ENCODE measurements at places on chromosomes 2 and 18.

- no peak for DNase-seq
Measured at GRCh38 chr18:54020156-54020745, 204.2 kb downstream of the MBD2 start.

DNA sequence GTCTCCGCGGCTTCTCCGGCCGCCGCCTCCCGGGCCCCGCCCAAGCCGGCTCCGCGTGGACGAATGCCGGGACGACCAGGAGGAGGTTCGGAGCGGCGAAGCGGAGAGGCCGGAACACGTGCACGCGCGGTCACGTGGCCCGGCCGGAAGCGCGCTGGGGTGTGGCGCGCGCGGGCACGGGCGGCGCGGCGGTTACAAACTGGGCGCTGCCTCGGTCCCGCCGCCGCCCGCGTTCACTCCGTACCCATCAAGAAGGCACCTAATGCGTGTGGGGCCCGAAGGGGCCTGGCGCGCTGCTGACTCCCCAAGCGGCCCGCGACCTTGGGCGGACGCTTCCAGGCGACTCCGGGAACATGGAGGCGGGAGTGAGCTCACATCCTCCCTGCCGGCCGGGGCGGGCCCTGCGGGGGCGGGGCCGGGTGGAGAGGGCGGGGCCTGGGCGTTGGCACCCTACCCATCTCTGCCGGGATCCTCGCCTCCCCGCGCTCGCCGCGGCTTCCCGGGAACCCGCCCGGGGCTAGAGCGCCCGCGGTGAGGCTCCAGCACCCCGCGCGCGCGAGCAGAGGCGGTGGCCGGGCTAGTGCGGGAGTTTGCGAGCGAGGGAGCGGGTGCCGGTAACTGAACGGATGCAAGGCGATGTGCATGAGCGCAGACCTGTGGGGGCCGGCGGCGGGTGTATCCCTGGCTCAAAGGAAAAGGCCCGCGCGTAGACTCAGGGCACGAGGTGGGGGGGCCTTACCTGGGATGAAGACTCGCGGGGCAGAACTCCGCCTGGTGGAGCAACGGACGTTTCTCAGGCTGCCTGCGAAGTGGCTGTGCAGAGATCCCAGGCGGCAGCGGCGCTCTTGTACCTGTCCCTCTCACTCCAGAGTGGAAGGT, at the start of gene TMEM185B:
Gene TMEM185B (minus strand): TSS at position 367 of the 879 bp plus-strand sequence. CDS start 424 bp downstream, outside the sequence.
- peak; percentile 89 for DNase-seq

GRCh38 chr18:11259469-11260150, 110.2 kb upstream of the PIEZO2 start:
- DNase-seq: no peak

GRCh38 chr2:130966149-130966774, 127.0 kb downstream of the FAM168B start:
- DNase-seq: no peak

GRCh38 chr18:61975526-61976326, 82.9 kb upstream of the RNF152 start:
- peak; percentile 74 for DNase-seq

DNA sequence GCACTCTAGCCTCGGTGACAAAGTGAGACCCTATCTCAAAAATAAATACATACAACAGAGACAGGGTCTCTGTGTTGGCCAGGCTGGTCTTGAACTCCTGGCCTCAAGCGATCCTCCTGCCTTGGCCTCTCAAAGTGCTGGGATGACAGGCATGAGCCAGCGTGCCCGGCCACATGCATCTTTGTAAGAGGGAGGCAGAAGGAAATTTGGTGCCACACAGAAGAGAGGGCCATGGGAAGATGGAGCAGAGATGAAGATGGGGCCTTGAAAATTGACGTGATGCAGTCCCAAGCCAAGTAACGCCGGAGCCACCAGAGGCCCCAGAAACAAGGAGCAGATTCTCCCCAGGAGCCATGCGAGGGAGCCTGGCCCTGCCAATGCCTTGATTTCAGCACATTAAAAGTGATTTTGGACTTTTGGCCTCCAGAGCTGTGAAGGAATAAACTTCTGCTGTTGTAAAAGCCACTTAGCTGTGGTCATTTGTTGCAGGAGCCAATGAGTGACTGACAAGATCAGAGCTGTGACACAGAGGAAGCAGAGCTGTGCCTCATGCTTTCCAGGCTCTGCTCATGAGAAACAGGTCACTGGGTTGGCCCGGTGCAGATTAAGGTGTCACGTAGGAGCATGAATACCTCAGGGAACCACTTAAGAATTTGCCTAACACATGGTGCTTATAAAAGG, 2.7 kb upstream of the SLC66A2 start:
- DNase-seq: no peak

GRCh38 chr2:202237787-202238233, 587 bp downstream of the SUMO1 start:
- DNase-seq: no peak

GRCh38 chr18:48623468-48624235, 84.8 kb downstream of the CTIF start:
- no peak for DNase-seq

DNA sequence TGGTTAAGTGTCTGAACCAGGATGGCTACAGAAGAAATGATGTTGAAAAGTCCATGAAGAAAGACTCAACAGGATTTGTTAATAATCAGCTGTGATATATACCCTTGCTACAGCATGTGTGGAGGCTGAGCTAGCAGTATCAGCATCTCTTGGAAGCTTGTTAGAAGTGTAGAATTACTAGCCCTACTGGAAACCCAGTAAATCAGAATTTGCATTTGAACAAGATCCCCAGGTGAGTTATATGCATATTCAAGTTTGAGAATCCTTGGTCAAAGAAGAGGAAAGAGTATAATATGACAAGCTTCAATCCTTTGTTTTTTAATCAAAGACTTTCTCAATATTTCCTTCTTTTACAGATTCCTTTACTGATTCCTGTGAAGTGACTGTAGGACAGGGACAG, 109.0 kb upstream of the KCNJ3 start:
- DNase-seq: no peak

- DNase-seq: no peak
Measured at GRCh38 chr2:178882666-178883440, 75.6 kb upstream of the TTN start.

DNA sequence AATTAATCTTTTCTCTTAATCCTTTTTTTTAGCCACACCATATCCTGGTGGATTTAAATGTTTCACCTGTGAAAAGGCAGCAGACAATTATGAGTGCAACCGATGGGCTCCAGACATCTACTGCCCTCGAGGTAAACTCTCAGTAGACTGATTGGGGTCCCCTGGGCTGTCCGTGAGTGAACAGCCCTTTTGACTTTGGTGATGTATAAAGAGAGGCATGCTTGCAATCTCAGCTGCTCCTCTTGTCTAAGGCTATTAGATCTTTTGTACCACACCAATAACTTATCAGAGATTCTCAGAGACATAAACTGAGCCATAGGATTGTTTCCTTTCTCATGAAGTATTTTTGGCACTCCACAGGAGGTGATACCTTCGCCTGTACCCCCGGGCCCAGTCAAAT, 118.6 kb downstream of the LYPD6 start:
- no peak for DNase-seq

DNA sequence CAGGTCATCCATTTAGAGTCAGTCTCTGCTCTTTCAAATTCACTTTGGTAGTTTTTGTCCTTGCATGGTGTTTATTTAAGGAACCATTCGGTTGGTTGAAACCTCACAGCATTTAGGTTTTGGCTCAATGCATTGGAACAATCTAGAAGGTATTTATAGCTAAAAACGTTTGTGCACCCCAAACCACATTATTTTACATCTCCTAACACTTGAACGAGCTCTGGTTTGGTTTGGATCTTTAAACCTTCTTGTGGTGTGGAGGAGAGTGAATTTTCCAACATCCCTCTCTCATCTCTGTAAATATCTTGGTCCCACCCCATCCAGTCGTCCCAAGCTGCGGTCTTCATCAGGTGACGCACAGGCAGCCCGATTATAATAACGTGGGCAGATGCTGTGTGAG, 287.9 kb downstream of the LPIN1 start:
- DNase-seq: no peak

- no peak for DNase-seq
Measured at GRCh38 chr2:213189001-213189899, 37.8 kb upstream of the IKZF2 start.

GRCh38 chr2:241084856-241085444, 17.1 kb downstream of the MTERF4 start:
- no peak for DNase-seq

DNA sequence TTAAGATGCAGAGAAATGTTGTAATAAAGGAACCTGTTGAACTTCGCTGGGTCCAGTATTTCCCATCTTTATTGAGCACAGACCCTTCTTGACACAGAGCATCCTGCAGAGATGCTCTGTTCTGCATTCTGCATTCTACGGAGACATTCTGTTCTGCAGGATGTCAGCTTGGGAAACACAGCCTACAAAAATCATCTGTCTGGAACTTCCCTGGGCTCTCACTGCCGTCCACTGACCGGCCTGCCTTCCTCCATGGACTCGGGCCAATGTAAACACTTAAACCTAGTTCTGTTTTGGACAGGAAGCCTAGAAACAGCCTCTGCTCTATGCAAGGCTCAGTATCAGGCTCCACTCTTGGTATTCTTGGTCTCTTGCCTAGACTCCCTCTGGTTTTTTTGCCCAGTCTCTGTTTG, 90.0 kb upstream of the PPP1CB start:
- no peak for DNase-seq

DNA sequence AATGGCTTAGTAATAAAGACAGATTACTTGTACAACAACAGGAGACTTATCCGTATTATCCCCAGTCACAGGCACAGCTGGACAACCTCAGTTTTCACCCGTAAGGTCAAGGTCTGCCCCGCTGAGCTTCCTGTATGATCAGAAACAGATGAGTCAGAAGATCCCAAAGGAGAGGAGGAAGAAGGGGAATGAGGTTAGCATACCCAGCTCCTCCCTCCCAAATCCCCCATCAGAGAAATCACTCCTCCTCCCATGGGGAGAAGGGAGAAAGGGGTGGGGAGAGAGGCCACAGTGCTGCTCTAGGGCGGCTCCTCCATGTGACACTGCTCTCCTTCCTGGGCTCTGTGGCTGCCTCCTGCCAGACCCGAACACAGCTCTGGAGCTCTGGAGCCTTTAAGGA, 53.8 kb upstream of the SPTBN1 start:
- no peak for DNase-seq

DNA sequence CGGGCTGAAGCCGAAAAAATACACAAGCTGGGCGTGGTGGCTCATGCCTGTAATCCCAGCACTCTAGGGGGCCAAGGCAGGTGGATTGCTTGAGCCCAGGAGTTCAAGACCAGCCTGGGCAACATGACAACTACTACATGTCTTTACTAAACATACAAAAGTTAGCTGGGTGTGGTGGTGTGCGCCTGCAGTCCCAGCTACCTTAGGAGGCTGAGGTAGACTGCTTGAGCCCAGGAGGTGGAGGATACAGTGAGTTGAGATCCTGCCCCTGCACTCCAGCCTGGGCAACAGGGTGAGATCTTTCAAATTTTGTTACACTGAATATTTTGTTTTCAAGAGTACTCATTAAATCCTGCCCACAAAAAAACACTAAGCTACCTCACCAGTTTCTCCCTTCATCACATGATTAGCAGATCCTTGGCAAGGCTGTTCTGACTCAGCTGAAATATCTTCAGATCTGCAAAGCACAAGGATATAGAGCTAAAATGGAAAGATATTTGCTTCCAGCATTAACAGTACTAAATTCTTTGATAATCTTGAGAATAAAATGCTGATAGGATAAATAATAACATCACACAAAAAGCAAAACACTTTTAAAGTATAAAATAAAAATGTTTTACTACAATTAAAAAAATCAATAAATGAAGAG, 28.2 kb upstream of the MCM6 start:
- DNase-seq: no peak

GRCh38 chr2:173075781-173076580, at the start of gene MAP3K20:
Gene MAP3K20 (plus strand): TSS chr2:173075846. CDS start chr2:173091032, 15,186 bp downstream.
- DNase-seq: peak; percentile 65

GRCh38 chr2:11534746-11535484, 1.1 kb downstream of the GREB1 start:
- no peak for DNase-seq

GRCh38 chr2:190781604-190782198, 98.9 kb upstream of the GLS start:
- DNase-seq: peak; percentile 65

- DNase-seq: no peak
Measured at GRCh38 chr18:39191931-39192330, 1626.3 kb upstream of the CELF4 start.

- no peak for DNase-seq
Measured at GRCh38 chr2:86186431-86186830, 8.8 kb downstream of the IMMT start.

- no peak for DNase-seq
Measured at GRCh38 chr2:152826581-152827279, 108.3 kb downstream of the ARL6IP6 start.

DNA sequence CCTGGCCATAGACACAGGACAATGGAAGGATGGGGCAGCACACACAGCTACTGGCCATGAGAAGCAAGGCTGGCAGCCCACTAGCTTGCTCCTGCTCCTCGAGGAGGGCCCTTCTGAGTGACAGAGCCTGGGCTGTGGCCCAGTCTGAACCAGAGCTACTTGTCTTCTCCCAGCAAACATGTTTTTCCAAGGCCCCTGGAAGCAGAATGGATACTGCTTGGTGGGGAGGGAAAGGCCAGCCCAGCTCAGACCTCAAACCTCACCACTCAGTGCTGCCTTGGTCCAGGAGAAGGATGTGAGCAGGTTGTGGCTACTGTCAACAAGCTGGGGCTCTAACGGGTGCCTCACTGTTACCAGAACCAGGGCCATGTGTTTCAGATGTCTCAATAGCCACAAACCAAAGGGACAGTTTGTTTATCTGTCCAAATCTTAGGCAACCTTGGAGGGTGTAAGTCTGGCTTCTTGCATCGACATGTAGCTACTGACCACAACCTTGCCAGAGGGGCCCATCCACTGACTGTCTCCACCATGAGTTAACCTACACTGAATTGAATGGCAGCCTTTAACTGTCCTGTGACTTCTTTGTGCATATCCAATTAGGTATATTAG, 98.6 kb downstream of the TGFA start:
- no peak for DNase-seq

DNA sequence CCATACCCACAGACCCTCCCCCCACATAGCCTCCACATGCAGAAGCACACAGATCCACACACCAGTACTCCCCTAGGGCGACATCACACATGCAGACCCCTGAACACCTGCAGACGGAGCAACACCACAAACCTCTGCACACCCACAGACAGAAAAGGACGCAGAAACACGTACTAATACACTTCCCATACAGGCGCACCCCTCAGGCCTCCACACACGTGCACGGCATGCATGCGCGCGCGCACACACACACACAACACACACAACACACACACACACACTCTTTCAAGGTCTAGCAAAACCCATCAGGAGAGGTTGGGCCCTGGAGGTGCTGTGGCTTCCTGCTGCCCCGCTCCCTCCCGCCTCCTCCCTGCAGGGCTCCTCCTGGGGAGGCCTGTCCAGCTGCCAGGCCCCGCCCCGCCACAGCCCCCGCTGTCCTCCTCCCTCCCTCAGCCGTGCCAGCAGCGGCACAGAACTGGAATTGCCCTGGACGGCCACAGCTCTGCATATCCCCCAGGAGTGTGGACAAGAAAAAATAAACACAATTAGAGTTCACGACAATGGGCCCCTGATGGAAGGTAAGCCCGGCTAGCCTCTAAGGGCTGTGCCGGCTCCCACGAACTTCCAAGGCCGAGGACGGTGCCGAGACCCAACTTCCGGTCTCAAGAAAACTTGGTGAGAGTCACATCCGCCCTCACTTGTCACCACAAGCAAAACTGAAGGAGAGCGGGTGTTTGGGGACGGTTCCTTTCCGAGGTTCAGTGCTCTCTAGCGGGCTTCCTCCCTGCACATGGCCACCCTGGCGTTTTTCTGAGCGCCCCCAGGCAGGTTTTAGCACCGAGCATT, 6.8 kb downstream of the ZFP36L2 start:
- DNase-seq: peak; percentile 92
